Right renal cortex interstitium (tissue), 3 donors: ENCODE measurements at places on chromosomes 7 and 10. TPM values are rescaled to one million over a fixed set of nuclear protein-coding genes. Genes with fewer than 3 reads are reported as not detected.

The OR6V1 gene
- not detected for polyA plus RNA-seq

The AASS gene
- 44.7 TPM for polyA plus RNA-seq

DNA sequence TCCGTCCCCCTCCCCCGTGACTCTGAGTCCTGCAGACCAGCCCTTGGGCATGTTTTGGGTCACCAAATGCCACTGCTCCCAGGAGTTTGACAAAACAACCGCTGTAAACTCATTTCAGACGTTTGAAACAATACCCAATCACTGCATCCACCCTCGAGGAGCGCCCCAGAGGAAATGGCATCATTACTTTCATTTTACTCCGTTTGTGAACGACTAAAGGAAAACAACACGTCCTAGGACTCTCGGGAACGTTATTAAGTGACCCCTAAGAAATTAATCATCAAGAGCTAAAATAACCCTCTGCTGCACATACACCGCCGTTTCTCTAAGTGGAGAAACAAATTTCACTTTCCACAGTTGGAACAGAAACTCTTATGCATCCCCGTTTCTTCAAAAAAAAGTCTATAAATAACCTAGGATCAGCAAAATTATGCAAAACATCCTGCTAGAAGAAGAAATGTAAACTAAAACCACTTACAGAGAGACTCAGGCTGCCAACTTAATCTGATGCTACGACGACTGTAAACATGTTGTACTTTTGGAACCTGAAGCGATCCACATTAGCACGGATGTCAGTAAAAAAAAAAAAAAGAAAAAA is 109.9 kb upstream of the EFCAB10 start:
- DNase-seq, result peak; percentile 19

The C10orf88 gene
- polyA plus RNA-seq, result 21.0 TPM

GRCh38 chr7:70719125-70719524 is 412.8 kb upstream of the GALNT17 start:
- DNase-seq, result no peak

DNA sequence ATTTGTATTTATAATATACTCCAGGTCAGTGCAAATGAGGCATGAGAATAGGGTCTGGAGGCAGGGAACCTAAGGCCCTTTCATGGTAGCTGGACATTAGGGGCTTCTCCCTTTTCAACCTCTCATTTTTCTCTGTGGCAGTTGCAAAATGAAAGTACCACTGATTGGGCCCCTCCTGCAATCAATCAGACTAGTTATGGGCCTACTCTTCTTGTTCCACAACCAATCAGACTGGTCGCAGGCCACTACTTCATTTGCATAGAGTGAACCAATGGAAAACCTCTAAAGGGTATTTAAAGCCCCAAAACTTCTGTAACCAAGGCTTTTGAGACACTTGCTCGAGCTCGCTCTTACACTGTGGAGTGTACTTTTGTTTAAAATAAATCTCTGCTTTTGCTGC is 10.0 kb upstream of the PRPS1L1 start:
- no peak for DNase-seq

The SLC18A3 gene
- not detected for polyA plus RNA-seq
